Fibroblast of skin of scalp (primary cell): ENCODE measurements at places on chromosomes 6 and 20.

- DNase-seq: peak; percentile 31
Measured at GRCh38 chr6:145214570-145214969, 520.8 kb downstream of the EPM2A start.

GRCh38 chr6:7770601-7771000, 44.7 kb downstream of the BMP6 start:
- no peak for DNase-seq

- no peak for DNase-seq
Measured at GRCh38 chr6:164114651-164115050, 700.1 kb downstream of the QKI start.

GRCh38 chr6:47028835-47029360, 13.2 kb downstream of the ADGRF1 start:
- no peak for DNase-seq

- no peak for DNase-seq
Measured at GRCh38 chr20:36777167-36777566, 3.6 kb upstream of the DSN1 start.

- DNase-seq: no peak
Measured at GRCh38 chr6:1836690-1837089, 227.0 kb downstream of the FOXC1 start.

DNA sequence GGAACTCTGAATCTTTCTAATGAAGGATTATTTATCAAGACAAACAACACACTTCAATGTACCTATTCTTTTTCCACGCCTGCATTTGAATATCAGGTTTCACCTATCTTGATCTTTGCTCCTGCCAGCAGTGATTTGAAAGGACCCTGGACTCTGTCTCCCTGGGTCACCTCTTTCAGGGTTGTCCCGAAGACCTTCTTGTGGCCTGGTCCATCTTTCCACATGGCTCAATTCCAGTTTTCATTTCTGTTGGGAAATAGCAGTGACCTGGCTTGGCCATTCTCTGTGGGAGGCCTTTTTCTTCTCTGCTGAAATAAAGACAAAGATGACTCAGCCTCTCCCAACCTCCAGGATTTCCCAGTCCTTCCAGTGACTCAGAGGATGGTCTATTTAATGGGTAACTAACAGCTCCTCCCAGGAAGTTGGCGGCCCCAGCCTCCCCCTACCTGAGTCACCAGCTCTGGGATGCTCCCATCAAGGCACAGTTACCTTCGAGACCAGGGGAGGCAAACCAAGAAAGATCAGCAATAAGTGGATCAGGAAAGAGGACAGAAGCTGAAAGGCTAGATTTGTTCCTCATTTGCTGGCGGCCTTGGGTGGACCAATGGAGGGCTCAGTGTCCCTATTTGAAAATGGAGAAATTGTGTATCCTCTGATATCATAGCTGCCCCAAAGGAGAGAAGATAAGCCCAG, 120.2 kb upstream of the RNF24 start:
- peak; percentile 97 for DNase-seq

- DNase-seq: no peak
Measured at GRCh38 chr6:3228771-3229565, 1.5 kb upstream of the TUBB2B start.

DNA sequence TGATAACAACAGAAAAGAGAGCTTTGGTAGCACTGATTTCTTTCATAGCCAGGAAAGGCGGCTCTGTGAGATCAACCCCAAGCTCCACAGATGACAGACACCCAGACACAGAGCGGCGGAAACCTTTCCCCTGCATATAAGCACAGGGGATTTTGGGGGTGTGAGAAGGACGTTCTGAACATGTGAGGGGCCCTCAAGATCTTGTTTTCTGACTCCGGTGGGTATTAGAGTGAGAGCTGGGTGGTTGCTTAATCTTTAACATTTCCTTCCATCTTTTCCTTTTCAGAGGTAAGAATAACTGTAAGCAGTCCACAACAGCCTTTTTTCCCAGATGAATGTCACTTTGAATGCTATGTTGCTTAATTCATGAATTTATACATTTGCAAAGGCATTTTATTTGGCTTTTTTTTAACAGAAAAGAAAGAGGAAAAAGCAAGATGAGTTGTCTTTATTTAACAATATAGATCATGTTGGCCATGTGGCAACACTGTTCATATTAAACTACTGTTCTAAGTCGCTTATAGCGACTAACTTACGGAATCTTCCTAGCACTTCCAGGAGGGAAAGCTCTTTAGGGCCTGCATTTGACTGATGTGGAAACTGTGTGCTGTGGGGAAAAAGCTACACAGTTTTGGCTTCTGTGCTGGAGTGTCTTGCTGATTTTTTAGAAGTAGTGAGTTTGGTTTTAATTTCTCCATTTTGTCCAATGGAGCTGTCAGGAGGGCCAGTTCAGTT, 80.5 kb upstream of the NAA20 start:
- DNase-seq: no peak

DNA sequence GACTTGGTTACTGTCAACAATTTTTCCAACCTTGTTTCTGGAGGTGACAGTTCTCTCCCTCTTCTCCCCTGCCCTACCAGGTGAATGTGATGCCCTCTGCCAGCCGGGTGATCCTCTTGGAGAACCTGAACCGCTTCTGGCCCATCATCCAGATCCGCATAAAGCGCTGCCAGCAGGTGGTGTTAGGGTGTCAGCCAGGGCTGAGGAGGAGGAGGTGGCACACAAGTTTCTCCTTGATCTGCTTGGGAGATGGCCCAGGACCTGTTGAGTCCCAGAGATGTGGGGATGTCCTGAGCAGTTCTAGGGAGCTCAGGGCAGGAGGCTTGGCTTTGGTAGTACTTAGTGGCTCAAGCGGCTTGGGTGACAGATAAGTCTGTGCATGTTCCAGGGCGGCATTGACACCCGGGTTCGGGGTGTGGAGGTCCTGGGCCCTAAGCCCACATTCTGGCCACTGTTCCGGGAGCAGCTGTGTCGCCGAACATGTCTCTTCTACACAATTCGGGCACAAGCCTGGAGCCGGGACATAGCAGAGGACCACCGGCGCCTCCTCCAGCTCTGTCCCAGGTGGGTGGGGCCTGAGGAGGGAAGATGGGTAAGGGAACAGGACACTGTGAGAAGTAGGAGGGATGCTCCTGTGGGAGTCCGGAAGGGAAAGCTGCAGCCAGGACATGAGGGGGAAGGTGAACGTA, 21.2 kb downstream of the CUL9 start:
- DNase-seq: no peak

- no peak for DNase-seq
Measured at GRCh38 chr6:137602313-137603197, 108.4 kb upstream of the OLIG3 start.

DNA sequence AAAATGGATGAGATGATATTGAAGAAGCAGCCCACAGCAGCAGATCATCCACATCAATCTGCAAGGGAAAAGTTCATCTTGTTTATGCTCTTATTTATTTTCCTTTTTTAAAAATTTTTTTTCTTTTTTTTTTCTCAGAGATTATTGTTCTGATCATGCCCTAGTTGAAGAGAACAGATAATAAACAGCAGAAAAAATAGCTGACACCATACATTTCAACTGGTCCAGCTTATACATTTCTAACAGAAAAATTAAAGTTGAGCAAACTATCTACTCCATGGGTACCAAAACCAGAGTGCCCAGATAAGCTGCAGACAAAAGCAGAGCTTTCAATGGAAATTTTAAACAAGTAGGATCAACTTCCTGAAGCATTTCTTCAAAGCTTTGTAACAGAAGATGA, 9.3 kb downstream of the KIAA0319 start:
- DNase-seq: no peak

GRCh38 chr6:134810402-134810801, 139.5 kb downstream of the ALDH8A1 start:
- DNase-seq: peak; percentile 48

DNA sequence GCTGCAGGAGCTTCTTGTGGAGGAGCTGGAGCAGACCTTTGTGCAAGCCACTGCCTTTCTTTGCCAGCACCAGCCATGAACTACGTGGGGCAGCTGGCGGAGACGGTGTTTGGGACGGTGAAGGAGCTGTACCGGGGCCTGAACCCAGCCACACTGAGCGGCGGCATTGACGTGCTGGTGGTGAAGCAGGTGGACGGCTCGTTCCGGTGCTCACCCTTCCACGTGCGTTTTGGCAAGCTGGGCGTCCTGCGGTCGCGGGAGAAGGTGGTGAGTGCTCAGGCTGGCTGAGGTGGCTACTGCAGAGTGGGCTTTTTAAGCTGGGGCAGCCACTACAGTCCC, 5.1 kb downstream of the LPIN3 start:
- no peak for DNase-seq

DNA sequence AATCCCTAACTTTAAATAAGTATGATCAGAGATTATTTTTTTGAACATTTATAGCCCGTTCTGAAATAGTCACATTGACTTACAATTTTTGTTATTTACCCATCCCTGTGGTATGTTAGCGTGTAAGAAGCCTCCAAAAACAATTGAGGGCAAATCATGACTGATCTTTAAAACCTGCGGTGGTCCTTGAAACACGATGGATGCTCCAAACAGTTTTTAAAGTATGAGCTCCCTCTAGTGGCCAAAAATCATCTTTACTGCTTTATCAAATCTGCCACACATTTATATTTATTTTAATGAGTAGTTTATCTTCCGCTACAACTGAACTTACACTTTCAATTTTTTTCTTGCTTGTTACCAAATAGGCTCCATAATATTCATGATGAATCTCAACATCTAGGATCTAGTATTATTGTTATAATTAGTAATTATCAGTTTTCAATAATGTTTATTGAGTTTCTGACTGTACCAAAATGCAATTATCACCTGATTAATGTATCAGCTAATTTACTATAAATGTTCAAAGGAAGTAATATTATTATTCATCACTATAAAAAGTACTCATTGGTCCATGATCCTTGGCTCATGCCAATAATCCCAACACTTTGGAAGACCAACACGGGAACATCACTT, 52.2 kb downstream of the MARCKS start:
- DNase-seq: peak; percentile 90

DNA sequence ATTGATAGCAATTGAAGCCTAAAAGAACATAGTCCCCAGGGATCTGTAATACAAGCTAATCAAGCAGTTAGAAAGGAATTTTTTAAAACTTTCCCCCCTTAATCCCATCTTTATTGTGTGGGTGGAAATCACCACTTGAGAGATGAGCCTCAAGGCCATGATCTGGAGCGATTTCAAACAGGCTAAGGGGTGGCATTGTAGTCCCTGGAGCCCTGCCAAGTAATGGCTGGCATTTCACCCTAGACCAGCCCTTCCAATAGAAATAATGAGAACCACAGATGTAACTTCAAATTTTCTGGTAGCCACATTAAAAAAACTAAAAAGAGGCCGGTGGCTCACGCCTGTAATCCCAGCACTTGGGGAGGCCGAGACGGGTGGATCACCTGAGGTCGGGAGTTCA, 46.9 kb downstream of the PRDM1 start:
- DNase-seq: no peak

GRCh38 chr6:23841116-23841515, 284.9 kb upstream of the NRSN1 start:
- no peak for DNase-seq

- peak; percentile 45 for DNase-seq
Measured at GRCh38 chr6:157989541-157990289, 8.1 kb downstream of the SYNJ2 start.

GRCh38 chr6:158414851-158415262, 102.6 kb downstream of the TULP4 start:
- DNase-seq: peak; percentile 58

DNA sequence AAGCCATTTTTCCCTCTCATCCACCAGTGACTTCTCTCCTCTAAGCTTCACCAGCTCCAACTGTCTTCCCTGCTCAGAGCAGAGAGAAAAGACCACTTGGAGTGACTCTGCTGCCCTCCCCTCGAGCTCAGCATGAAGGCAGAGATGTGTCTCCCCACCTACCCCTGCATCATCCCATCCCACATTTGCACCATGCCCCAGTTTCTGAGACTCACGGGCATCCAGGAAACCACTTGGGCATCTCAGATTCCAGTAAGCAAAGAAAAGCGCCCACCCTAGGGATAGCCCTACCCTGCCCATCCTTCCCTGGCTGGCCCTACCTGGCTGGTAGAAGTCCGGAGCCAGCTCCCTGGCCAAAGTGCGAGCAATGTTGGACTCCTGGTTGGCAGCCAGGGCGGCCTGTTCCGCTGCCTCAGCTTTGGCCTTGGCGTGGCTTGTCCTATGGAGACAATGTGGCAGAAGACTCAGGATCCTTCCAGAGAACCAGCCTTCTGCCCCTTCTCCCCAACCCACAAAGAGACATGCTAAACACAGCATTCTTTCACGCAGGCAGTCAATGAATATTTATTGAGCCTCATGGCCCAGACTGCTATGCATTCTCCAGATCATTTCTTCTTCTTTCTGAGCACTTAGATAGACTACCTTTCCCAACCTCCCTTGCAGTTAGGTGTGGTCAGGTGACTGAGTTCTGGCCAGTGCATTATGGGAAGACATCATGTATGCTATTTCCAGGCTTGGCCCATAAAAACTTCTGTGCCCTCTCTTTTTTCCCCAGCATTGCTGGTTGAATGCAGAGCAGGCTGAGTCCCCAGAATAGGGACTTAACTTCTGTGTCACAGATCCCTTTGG, 68.6 kb downstream of the JPH2 start:
- DNase-seq: no peak

DNA sequence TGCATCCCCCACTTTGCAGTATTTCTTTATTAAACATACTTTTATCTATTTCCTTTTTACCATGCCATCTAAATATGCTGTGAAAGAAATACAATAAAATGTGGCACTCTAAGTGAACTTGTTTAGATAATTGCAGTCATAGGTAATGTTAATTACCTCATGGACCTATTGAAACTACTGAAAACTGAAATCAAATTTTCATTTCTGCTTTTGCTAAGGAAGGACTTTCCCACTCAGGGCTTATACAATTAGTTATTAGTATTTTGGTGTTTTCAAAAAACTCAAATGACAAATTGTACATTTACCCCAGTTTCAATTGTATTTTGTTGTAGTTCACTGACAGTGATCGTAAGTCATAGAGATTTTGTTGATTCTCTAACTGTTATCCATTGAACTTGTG, 88.4 kb downstream of the ID4 start:
- DNase-seq: no peak

GRCh38 chr6:52233975-52234823, 10.1 kb downstream of the IL17F start:
- DNase-seq: peak; percentile 61

DNA sequence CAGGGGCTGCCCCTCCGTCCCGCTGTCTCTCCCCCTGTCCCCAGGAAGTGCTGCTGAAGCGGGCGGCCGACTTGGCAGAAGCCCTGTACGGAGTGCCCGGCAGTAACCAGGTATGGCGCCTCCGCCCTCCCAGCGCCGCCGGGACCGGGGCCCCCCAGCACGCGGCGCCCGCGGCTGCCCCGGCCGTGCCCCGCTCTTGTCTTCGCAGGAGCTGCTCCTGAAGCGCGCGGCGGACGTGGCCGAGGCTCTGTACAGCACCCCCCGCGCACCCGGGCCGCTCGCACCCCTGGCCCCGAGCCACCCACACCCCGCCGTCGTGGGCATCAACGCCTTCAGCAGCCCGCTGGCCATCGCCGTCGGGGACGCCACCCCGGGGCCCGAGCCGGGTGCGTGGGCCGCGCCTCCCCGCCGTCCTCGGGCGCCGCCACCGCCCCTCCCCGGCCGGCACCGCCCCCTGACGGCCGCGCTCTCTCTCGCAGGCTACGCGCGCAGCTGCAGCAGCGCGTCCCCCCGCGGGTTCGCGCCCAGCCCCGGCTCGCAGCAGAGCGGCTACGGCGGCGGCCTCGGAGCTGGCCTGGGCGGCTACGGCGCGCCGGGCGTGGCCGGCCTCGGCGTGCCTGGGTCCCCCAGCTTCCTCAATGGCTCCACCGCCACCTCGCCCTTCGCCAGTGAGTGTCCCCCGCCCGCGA, 48.4 kb downstream of the CPXM1 start:
- no peak for DNase-seq

- DNase-seq: no peak
Measured at GRCh38 chr20:38728911-38729642, 4.8 kb downstream of the SLC32A1 start.
